SK-N-SH (cell line): ENCODE measurements at places on chromosomes 13 and 19. TPM values are rescaled to one million over a fixed set of nuclear protein-coding genes. Genes with fewer than 3 reads are reported as not detected.

Gene FGF9
- not detected in 2 replicates for polyA plus RNA-seq

Gene ASF1B
- polyA plus RNA-seq: 17.8 and 19.0 TPM in 2 replicates

Gene PSG1
- 0.18 and 0.19 TPM in 2 replicates for polyA plus RNA-seq

Gene KIR3DL2
- polyA plus RNA-seq: not detected in 2 replicates

Gene FCHO1
- polyA plus RNA-seq: 0.19 and 0.71 TPM in 2 replicates

Gene MED16
- polyA plus RNA-seq: 30.0 and 40.6 TPM in 2 replicates

Gene PRR19
- polyA plus RNA-seq: 1.3 TPM in 2 replicates

Gene APOE
- 56.0 and 65.7 TPM in 2 replicates for polyA plus RNA-seq

Gene IGFL3
- polyA plus RNA-seq: not detected in 2 replicates

Gene VAV1
- polyA plus RNA-seq: 0.02 TPM in 1 of 2 replicates, not detected in the other

Gene ZNF415
- polyA plus RNA-seq: 1.6 and 1.9 TPM in 2 replicates

Gene SIGLEC9
- not detected in 2 replicates for polyA plus RNA-seq

Gene CGB3
- 0.10 TPM in 1 of 2 replicates, not detected in the other for polyA plus RNA-seq

Gene PEG3
- polyA plus RNA-seq: 0.12 and 0.29 TPM in 2 replicates
